ENCODE measurements at places on chromosomes 7 and 10. TPM values are rescaled to one million over a fixed set of nuclear protein-coding genes. Genes with fewer than 3 reads are reported as not detected.

The NUDT13 gene
- total RNA-seq, result 1.4 TPM

The NEUROD6 gene
- total RNA-seq, result not detected

The KEL gene
- not detected for total RNA-seq

The CHN2 gene
- 3.6 TPM for total RNA-seq

The TMEM26 gene
- not detected for total RNA-seq

The MNX1 gene
- total RNA-seq, result not detected
